AG04449 (cell line): ENCODE measurements at places on chromosomes 6 and 20.
A peak's percentile ranks its signal among the peaks of the same experiment; 100 is the strongest.

DNA sequence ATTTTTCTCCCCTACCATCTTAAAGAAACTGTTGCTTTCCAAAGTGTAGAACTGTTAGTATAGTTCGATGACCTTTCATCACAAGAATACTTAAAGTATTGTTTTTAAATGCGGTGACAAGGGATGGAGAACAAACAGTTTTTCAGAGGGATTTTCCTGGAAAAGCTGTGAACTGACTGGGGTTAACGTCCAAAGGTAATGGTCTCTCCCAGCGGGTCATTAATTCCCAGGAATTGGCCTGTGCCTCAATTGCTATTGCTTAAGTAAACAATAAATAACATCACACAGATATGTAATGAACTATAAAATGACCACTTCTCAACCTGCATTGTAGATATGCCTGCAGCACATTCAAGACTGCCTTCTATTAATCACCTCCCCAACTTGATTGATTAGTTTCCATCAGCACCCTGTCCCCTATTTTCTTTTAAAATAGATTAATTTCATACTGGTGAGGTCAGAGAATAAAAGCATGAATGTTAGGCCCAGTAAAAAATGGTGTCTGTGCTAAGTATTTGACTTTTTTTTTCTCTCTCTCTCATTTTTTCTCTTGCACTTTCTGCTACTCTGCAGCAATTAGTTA, 268.2 kb downstream of the SAMD5 start:
- no peak for DNase-seq

GRCh38 chr6:154471609-154472362, 38.7 kb downstream of the CNKSR3 start:
- DNase-seq, result no peak

GRCh38 chr6:72533606-72534005, 88.3 kb upstream of the KCNQ5 start:
- no peak for DNase-seq

- DNase-seq, result no peak
Measured at GRCh38 chr6:116954938-116955337, 77.9 kb downstream of the RFX6 start.

DNA sequence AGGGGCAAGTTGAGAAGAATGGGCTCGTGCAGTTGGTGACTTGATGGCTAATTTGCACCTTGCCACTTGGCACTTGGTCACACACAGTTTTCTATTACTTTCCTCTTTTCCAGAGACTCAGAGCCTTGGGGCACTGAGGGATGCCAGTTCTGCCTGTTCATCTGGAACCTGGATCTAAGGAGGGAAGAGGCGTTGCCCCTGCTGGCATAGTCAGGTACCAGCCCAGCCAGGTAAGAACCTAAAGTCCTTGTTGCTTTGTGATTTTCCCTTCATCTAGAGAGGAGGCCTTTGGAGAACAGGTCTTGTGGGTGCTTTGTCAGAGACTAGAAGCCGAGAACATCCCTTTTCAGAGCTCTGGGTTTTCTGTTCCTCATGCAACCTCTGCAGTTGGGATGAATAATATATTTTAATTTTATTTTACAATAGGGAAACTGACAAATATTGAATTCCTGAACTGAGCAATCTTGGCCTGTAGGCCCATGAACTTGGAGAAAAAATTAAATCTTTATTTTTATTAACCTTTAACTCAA, 11.4 kb downstream of the SYTL3 start:
- no peak for DNase-seq

- DNase-seq, result no peak
Measured at GRCh38 chr6:163405412-163406309, 8.9 kb upstream of the QKI start.

- no peak for DNase-seq
Measured at GRCh38 chr20:62156592-62157386, 13.2 kb downstream of the SS18L1 start.

DNA sequence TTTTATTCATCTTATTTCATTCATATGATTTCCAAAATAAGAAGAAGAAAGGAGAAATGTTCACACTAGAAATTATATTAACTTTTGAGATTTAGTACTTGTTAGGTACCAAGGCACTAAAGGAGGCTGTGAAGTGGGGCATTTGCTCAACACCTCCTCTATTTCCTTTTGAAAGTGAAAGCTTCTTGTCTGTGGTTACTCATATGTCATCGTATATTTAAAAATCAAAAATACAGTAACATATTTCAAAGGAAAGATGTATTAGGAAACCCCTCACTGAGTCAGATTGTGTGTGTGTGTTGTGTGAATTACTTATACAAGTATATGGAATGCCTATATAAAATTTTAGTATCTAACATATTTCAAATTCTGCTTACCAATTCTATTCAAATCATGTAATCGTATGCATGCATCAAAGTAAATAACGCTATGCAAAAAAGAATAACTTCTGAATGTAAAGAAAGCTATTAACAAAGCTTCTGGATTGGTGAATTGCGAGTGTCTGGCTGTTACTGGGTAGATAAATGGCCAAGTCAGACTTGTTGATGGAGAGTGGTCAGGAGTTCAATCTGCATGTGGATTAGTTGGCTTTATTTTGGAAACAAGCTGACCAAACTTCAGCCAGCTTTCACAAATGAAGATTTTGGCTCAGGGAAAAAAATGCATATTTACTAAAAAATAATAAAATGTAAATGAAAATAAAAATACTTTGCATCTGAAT, 70.9 kb downstream of the PACRG start:
- DNase-seq, result no peak

DNA sequence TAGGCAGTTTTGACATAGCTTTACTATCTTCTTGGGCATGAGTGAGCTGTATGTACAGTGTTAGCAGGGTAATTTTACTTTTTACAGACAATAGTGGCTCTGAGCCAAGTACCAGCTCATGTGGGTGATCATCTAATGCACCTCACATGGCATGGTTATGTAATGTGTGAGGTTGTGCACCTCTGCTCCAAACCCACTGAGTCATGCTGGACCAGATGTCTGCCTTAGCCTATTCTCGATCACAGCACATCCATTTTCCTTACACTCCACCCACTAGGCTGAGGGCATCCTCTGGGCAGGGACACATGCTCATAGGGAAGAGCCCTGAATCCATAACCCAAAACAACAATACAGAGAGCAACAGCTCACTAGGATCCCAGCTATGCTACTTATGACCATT, 71.6 kb upstream of the FBXL4 start:
- DNase-seq, result no peak

- peak; percentile 26 for DNase-seq
Measured at GRCh38 chr6:27503436-27504030, 30.6 kb upstream of the ZNF184 start.

DNA sequence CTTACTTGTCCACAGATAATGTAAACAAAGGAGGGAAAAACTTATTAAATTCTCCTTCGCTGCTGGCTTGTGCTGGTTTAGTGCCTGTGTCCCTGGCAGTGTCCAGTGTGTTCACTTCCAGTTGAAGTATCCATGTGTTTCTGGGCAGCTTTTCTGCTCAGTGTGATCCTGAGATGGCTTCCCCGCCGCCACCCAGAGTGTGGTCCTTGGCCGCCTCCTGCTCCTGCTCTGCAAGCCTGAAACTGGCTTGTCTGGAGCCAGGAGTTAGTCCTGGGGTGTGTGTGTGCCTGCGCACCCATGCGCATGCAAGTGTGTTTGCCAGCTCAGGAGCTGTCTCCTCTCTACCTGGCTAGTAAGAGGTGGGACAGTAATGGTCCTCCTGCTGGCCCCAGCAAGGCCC, 7.2 kb downstream of the BTBD3 start:
- no peak for DNase-seq

DNA sequence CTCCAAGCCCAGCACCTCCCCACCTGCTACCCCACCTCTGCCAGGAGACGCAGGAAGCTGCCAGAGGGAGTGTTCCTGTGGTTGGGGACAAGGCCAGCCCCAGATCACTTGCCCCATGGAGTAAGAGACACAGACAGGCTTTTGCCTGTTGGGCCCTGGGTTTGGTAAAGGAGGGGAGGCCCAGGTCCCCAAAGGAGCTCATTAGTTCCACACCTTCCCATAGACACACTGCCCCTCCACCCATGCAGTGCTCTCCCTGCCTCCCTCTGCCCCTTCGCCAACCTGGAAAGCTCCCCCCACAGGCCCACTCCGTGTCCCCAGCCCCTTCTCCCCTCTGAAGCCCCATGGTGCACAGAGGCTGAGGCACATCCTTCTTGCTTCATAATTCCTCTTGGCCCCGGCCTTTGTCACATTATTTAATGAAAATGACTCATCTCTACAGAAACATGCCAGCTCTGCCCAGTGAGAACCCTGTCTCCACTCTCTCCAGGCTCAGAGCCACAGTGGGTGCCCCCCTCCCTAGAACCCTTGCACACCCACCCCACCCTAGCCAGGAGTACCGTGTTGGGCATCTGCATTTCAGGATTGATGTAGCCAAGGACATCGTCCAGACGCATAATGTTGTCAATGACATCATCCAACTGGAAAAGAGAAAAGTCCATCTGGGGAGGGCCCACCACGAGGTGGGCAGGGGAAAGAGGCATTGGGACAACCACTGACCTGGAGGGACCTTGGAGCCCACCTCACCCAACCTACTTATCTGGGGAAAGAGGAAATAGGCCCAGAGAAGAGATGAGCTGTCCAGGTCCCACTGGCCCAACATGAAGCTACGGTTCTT, 46.0 kb downstream of the TFEB start:
- no peak for DNase-seq
